ENCODE measurements at places on chromosomes 1 and 21.
A peak's percentile ranks its signal among the peaks of the same experiment; 100 is the strongest.

DNA sequence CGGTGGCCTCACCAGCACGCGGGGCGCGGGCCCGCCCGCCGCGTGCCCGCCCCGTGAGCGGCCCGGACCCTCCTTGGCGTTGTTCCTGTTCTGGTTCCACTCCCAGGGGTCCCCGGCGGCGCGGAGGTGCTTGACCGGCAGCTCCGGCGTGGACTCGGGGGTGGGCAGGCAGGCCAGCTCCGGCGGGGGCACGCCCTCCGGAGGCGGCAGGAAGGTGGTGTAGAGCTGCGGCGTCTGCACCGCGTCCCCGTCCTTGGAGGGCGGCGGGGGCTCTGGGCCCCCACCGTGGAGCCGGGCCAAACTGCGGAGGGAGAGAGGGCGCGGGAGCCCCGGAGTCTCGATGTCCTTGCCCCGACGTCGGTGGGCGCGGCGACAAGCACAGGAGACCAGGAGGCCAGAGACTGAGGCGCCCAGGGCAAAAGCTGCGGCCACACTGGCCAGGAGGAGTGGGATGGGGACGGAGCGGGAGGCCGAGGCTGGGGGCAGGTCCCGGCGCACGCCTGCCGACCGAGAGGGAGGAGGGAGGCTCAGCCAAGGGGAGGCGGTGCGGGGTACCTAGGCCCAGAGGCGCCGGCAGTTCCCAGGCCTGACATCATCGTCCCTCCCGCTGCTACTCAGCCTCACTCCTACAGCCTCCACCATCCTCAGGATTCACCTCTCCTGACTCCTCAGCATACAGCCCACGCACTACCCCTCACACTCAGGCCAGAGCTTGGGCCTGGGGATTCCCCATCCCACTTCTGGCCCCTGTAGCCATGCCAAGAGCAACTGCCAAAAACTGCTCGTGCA, 13.2 kb downstream of the SEMA6C start:
- DNase-seq: no peak

GRCh38 chr1:209208648-209209047, 374.9 kb upstream of the CAMK1G start:
- no peak for DNase-seq

GRCh38 chr1:111743679-111744101, 4.5 kb upstream of the INKA2 start:
- DNase-seq: no peak

GRCh38 chr21:42691901-42692559, 38.6 kb downstream of the PDE9A start:
- DNase-seq: peak; percentile 49

DNA sequence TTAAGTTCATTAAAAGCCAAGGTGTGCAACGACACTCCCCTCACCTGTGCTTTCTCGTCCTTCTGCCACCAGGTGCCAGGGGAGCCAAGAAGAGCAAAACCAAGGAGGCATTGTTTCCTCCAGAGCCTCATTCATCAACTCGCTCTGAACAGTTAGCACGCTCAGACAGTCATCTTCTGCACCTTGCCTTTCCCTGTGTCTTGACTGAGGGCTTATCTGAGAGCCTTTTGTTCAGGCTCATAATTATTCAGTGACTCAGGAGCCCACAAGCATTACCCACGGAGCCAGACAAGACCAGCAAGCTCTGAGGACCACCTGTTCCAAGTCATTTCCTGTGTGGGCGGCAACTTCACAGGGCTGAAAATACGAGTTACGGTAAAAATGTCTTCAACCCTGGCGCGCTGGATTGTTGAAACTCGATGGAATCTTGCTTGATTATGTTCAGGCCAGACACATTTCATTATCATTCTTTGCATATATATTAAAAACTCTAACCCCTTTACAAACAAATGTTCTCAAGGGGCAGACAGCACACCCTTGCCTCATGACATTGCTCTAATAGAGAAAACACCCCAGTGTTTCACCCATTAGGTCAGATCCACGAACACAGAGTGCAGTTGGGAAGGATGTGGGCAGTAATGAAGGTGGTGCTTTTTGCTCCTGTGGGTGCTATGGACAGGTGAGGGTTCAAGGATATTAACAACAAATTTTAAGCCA, 89.7 kb upstream of the RUNX1 start:
- no peak for DNase-seq

DNA sequence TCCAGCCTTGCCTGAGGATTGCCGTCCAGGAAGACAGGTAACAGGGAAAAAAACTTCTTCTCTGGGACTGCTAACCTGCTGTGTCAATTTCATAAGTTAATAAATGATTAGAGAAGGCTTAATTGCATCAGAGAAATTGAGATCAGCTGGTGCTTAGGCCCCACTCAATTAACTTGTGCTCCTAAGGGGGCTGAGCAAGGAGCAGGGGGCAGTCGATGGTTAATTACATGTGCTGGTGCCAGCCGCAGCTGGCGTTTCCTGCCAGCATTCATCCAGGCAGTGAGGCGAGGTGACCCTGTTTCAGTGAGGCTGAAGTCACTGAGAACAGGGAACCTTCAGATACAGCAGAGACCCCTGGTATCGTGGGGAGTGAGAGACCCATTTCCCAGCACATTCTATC, 60.0 kb downstream of the FAM163A start:
- DNase-seq: no peak

- DNase-seq: no peak
These were observed 81.1 kb downstream of the TENT5C start for GRCh38 chr1:117686907-117687306.

DNA sequence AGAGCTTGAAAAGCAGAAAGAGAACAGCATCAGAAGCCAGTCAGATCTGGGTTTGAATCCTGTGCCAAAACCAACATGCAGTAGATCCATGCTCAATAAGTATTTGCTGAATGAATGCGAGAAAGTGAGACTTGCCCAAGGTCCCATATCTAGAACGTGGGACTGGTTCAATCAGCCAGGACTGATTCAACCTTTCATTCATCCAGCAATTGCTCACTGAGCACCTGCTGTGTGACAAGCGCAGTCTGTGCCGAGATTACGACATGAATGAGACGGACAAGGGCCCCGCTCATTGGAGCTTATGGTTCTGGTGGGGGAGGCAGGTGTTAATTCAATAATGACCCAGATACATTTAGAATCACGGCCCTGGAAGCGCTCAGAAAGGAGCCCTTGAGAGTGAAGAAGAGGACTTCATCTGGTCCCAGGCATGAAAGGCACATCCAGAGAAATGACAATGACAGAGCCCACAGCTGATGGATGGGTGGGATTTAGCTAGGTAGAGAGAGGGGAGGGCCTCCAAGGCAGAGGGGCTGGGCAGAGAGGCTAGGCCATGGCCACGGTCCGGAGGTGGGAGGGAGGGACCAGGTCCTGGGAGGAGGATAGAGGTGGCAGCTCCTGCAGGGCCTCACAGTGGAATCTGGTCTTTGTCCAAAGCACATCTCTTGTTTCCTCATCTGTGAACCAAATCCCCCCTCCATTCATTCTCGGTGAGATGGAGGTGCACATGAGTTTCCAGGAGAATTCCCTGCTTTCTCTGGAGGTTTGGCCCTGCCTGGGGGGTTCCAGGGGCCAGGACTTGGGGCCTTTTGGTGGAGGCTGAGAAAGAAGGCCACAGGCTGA, 4.2 kb upstream of the FAM131C start:
- no peak for DNase-seq

DNA sequence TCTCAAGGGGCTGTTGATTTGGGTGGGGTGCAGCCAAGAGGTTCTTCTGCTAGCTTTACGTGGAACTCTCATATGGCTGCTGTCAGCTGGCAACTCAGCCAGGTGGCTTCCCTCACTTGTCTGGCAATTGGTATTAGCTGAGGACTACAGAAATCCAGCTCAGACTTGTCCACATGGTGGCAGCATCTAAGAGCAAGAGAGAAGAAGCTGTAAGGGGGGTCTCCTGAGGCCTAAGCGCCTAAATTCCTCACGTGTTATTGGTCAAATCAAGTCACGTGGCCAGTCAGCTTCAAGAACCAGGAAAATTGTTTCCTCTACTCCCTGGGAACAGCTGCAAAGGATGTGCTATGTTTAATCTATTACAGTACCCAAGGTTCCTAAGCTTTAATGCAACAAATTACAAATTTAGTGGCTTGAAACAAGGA, 4.2 kb upstream of the DYRK3 start:
- DNase-seq: no peak

GRCh38 chr1:203519053-203519840, 25.3 kb downstream of the OPTC start:
- DNase-seq: no peak

- DNase-seq: no peak
These were observed 3.7 kb upstream of the TMEM39B start for GRCh38 chr1:32068957-32069588.

- no peak for DNase-seq
These were observed 44.9 kb upstream of the TNFSF18 start for GRCh38 chr1:173095632-173096031.

DNA sequence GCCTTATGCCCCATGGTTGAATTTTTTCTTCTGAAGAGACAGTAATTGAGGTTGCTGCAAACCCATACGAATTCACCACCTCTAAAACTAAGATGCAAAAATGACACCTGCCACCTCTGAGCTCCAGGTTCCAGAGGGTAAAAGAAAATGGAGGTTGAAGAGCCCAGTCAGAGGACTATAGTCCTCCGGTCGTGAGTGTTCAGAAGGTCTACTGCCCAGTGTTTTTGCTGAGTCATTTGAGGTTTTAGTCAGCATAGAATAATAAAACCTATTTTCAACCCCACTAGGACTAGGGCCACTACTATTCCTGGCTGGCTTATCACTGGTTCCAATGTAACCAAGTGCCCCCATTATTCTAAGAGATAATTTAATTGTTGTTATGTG, 12.9 kb upstream of the SLAMF7 start:
- no peak for DNase-seq

DNA sequence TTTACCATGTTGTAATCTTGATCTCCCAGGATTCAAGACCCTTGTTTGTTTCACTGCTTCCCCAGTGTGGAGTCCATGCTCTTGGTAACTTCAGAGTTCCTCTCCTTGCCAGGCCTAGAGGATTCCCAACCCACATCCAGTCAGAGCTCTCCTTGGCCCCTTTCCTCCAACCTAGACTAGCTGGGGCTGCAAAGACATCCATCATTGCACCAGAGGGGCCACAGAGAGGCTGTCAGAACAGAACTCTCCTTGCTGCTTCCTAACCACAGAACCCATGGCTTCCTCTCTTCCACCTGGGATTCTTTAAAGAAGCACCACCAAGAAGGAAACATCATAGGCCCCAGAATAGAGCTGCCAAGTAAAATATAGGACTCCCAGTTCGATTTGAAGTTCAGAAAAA, 81.0 kb downstream of the HMGB4 start:
- no peak for DNase-seq

DNA sequence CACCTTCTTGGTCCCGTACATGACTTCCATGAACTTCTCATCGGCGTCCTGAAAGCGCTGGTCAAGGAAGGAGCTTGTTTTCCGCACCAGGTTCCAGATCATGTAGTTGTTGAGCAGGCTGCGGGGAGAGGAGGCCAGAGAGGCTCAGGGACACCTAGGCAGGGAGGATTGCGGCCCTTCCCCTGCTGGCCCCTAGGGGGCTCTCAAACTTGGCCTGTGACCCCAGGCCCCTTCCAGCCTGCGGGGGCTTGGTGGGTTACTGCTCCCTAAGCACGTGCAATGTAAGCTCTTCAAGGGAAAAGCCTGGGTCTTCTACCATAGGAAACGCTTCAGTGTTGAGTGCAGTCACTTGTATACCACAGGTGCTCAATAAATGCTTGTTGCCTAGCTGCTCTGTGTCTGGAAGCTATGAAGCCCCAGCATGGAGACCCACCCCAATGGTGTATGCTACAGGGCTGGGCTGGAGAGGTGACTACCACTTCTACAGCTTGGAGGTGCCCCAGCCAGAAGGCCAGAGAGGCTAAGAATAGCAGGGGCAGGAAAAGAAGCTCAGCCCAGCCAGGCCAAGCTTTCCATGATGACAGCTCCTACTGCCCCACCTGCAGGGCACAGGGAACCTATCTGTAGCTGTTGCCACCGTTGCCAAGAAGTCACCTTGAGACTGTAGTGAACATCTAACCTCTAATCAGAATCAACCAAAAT, 45.1 kb downstream of the ECE1 start:
- no peak for DNase-seq

- no peak for DNase-seq
These were observed 89.6 kb downstream of the NAV1 start for GRCh38 chr1:201628490-201628889.

- DNase-seq: no peak
These were observed 7.0 kb downstream of the NOL9 start for GRCh38 chr1:6547301-6547700.

GRCh38 chr1:246503341-246503740, 3.7 kb downstream of the SMYD3 start:
- DNase-seq: no peak

GRCh38 chr1:178644308-178645120, 80.5 kb upstream of the RALGPS2 start:
- no peak for DNase-seq

GRCh38 chr21:45341779-45342178, 54.1 kb upstream of the POFUT2 start:
- no peak for DNase-seq

GRCh38 chr1:246860401-246860800, 71.3 kb downstream of the AHCTF1 start:
- DNase-seq: no peak

DNA sequence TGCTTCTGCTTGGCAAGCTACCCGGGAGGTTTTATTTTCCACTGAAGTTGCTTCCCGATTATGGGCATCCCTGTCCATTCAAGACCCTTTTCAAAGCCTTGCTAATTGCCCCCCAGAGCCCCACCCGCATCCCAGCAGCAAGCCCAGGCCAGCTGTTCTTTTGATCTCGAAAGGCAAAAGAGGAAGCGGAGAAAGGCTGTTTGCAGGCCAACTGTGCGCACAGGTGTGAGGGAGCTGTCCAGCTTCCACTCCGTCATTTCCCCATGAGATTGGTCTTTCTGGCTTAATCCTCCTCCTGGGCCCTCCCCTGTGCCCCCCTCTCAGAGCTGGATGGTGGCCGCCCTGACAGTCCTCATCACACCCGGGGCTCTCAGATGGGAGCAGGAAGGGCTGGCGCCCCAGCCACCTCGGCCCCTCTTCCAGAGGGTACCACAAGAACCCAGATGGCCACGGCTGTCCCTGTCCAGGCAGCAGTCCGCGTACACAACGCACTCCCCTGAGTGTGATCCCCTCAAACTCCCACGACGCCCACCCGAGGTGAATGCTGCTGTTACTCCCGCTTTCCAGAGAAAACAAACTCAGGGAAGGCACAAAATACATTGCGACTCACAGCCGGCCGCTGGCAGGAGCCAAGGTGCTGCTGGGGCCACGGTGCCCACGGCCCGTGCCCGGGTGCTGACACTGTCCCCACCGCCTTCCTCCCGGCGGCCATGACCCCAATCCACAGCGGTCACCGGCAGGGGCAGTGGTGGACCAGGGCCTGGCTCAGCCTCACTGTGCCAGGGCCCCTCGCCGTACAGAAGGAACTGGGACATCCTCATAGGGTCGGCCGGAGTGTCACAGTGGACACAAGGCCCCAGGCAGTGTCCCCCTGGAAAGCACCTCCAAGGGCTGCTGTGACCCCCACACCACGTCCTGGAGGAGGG, 121.9 kb downstream of the CRYAA start:
- DNase-seq: no peak

GRCh38 chr1:81558291-81559076, 242.2 kb upstream of the ADGRL2 start:
- DNase-seq: no peak
